CMK (cell line): ENCODE measurements at places on chromosomes 5 and 9.

GRCh38 chr5:88878976-88879375 lies 4.0 kb downstream of the MEF2C start:
- no peak for DNase-seq

GRCh38 chr5:88119535-88120125 lies 149.0 kb downstream of the TMEM161B start:
- DNase-seq = no peak

DNA sequence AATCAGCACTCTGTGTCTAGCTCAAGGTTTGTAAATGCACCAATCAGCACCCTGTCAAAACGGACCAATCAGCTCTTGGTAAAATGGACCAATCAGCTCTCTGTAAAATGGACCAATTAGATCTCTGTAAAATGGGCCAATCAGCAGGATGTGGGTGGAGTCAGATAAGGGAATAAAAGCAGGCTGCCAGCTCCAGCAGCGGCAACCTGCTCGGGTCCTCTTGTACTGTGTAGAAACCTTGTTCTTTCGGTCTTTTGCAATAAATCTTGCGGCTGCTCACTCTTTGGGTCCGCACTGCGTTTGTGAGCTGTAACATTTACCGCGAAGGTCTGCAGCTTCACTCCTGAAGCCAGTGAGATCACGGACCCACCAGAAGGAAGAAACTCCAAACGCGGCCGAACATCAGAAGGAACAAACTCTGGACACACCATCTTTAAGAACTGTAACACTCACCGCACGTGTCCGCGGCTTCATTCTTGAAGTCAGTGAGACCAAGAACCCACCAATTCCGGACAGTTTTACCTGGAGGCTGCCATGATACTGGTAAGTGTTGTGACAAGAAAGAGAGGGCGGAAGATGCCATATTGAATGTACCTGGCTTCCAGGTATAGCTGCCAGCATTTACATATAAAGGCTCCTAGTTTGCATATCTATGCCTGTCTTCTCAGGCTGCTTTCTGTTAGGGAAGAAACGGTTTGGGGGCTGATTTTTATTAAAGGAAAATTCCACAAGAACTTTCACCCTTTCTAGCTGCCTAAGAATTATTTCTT lies 758.5 kb upstream of the CTNND2 start:
- DNase-seq = no peak

DNA sequence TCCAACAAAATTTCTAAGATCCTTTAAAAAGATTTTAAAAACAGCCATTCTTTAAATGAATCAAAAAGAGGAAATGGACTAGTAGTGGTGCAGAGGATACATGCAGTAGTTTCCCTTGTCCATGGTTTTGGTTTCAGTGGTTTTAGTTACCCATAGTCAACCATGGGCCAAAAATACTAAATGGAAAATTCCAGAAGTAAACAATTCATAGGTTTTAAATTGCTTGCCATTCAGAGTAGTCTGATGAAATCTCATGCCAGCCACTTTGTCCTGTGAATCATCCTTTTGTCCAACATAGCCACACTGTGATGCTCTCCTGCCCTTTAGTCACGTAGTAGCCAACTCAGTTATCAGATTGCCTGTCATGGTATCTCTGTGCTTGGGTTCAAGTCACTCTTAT lies 286.1 kb downstream of the ANXA1 start:
- no peak for DNase-seq

GRCh38 chr5:78594610-78595457 lies 53.7 kb downstream of the LHFPL2 start:
- DNase-seq = no peak

- no peak for DNase-seq
Observed at GRCh38 chr5:14928661-14929060, 57.1 kb upstream of the ANKH start.

DNA sequence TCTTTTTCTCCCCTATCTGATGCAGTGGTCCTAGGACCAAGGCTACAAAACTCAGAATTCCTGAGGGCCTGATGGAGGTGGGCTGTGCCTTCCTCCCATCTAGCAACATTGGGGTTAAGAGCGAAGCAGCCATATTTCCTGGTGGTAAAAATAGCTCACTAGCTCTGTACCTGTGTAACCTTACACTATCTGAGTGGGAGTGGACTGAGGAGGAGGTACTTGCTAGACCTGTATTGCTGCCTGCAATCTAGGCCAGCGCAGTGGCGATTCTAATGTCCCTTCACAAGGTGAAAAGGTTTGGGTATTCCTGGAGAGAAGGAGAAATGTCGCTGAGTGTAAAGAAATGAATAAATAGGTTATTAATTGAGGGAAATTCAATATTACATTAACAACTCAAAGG lies 80.2 kb upstream of the LIFR start:
- no peak for DNase-seq

DNA sequence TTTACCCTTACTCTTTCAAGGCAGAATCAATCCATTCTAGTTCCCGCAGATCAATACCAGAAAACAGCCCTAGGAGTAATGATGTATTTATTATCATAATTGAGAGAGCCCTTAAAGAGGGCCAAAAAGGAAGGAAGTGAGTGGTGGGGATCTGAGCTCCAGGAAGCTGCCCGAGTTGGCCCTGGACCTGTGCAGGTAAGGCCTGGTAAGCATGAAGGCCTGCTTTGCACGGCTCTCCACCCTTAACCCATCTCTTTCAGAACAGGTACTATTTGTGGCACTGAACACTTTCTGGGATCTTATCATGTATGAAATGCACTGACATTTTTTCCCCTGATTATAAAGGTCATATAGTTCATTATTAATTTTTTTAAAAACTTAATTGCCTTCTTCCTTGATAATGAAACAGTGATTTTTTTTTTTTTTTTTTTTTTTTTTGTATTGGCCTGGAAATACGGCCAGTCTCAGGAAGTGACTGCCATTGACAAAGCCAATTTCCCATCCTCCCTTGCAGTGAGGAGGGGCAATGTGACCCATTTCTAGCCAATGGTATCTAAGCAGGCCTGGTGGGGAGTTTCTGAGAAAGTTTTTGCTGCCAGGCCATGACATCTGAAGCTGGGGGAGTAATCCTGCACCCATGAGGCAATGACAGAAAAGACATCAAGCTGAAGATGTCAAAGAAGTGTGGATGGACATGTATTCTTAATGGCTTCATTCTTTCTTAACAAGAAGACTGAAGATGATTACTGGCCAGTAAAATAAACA lies 6.3 kb upstream of the MVB12B start:
- DNase-seq = no peak

GRCh38 chr9:130129432-130130061 lies 42.7 kb upstream of the NCS1 start:
- DNase-seq = no peak

DNA sequence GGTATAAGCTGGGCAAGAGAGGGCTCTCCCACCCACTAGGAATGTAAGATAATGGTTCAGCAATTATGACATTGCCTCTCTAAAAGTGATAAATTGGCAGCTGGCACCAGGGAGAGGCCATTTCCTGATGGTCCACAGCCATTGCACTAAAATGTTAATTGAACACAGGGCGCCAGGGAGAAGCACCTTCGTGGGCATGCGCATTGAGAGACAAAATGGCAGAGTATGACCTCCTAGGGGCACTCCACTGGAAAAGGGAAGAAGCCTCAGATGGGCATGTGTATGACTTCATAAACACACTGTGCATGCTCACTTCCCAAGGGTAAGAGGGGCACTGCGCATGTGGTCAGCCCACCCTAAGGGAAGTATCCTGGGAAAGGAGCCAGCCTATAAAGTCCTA lies 419.2 kb downstream of the AGTPBP1 start:
- DNase-seq = no peak
